ENCODE measurements at places on chromosomes 16 and 17. TPM values are rescaled to one million over a fixed set of nuclear protein-coding genes. Genes with fewer than 3 reads are reported as not detected.

GRCh38 chr17:47745037-47745380 is 12.0 kb downstream of the TBX21 start:
- peaks cover 30% of the 10 kb centered on the region for H3K27me3 ChIP-seq
- H3K36me3 ChIP-seq, result no peaks in the 10 kb centered on the region
- H3K4me1 ChIP-seq, result no peaks in the 10 kb centered on the region
- no peak overlapping the region for H3K4me3 ChIP-seq
- H3K27ac ChIP-seq, result no peak overlapping the region

- peaks cover 14% of the 10 kb centered on the region for H3K4me1 ChIP-seq
- no peak for DNase-seq
- H3K27ac ChIP-seq, result no peak overlapping the region
- no peak overlapping the region for H3K4me3 ChIP-seq
- no peaks in the 10 kb centered on the region for H3K27me3 ChIP-seq
- H3K36me3 ChIP-seq, result no peaks in the 10 kb centered on the region
Observed at GRCh38 chr17:73586275-73586832, 57.9 kb downstream of the SDK2 start.

DNA sequence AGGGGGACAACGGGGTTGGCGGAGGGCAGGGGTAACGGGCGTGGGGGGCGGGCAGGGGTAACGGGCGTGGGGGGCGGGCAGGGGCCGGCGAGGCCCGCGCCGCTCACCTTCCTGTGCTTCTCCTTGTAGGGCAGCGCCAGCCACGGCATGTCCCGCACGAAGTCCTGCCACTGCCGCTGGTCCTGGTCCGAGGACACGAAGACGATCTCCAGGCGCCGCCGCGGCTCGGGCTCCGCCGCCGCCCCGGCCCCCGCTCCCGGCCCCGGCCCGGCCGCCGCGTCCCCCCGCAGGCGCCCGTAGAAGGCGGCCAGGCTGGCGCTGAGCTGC is 401 bp downstream of the NXN start:
- H3K27me3 ChIP-seq, result peaks cover 46% of the 10 kb centered on the region
- peaks cover 10% of the 10 kb centered on the region for H3K4me1 ChIP-seq
- H3K27ac ChIP-seq, result peak overlapping the region; percentile 31
- no peak for DNase-seq
- no peaks in the 10 kb centered on the region for H3K36me3 ChIP-seq
- peak overlapping the region; percentile 26 for H3K4me3 ChIP-seq

- no peak overlapping the region for H3K4me3 ChIP-seq
- H3K27ac ChIP-seq, result no peak overlapping the region
- peaks cover 6% of the 10 kb centered on the region for H3K4me1 ChIP-seq
- H3K27me3 ChIP-seq, result no peaks in the 10 kb centered on the region
- DNase-seq, result no peak
Observed at GRCh38 chr16:8967132-8967821, 3.6 kb upstream of the USP7 start.

DNA sequence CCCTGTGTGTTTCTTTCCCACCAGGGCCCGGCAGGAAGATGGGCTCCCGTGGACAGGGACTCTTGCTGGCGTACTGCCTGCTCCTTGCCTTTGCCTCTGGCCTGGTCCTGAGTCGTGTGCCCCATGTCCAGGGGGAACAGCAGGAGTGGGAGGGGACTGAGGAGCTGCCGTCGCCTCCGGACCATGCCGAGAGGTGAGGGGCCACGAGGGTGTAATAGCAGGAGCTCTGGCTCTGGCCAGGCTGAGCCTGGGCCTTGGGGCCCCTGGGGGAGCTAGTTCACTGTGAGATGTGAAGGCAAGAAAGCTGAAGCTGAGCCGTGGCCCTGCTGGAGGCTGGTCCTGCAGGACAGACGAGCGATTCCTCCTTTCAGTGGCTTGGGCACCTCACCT is 20.0 kb downstream of the C1QTNF1 start:
- no peaks in the 10 kb centered on the region for H3K36me3 ChIP-seq
- no peaks in the 10 kb centered on the region for H3K4me1 ChIP-seq
- H3K27me3 ChIP-seq, result no peaks in the 10 kb centered on the region

- H3K36me3 ChIP-seq, result no peaks in the 10 kb centered on the region
- H3K27ac ChIP-seq, result peak overlapping the region; percentile 26
- H3K4me1 ChIP-seq, result peaks cover under 1% of the 10 kb centered on the region
- peaks cover 9% of the 10 kb centered on the region for H3K27me3 ChIP-seq
- DNase-seq, result no peak
Observed at GRCh38 chr16:68732042-68732680, 4.9 kb upstream of the CDH1 start.

GRCh38 chr16:75789237-75789636 is 62.9 kb upstream of the CPHXL start:
- H3K4me3 ChIP-seq, result no peak overlapping the region
- no peaks in the 10 kb centered on the region for H3K4me1 ChIP-seq
- H3K27me3 ChIP-seq, result peaks cover 2% of the 10 kb centered on the region
- no peak overlapping the region for H3K27ac ChIP-seq

DNA sequence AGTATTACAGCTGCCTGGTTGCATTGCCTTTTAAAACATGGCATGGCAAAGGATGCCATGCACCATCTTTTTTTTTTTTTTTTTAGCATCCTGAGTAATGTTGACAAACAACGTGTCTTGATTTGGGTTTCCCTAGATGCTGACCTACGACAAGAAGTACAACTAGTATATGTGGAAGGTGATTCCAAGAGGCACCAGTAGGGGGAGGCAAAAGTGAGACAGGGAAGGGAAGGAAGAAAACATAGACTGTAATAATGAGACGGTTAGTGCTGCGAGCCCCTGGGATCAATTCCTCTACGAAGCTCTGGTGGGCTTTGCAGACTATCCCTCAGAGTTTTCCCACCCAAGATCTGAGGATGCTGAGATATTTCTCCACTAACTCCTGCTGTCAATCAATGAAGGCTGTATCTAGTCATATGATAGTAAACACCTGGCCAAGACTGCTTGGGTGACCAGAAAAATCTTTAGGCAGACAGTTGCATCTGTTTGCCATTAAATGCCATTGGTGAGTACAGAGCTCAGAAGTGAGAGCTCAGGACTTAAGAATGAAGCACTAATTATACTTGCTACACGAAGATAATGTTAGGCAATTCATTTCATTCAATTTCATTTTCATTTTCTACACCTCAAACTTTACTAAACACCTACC is 458.6 kb upstream of the GOT2 start:
- no peaks in the 10 kb centered on the region for H3K36me3 ChIP-seq
- H3K4me3 ChIP-seq, result no peak overlapping the region
- no peak overlapping the region for H3K27ac ChIP-seq
- peak; percentile 3 for DNase-seq

DNA sequence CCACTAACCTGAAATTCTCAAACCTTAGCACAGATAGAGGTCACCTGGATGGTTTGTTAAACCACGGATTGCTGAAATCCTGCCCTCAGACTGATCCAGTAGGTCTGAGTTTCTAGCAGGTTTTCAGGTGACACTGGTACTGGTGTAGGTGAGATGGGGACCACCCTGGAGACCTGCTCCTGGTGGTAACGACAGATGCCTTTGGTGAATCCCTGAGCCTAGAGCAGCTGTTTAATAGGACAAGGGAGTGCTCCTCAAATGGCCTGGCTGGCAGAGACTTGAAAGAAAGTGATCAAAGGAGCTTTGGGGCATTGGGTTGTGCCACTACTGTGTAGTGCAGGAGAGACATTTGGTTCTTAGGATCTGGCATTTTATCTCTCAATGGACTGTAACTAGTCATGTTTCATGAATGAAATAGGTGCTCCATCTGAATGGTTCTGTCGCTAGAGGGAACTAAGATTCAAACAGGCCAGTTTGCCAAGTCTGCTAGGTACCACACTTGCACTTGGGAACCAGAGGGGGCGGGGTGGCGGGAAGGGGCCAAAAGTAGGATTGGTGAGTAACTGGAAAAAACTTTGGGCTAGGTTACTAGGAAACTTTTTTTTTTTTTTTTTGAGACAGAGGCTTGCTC is 2.9 kb upstream of the IFI35 start:
- no peaks in the 10 kb centered on the region for H3K27me3 ChIP-seq
- DNase-seq, result no peak
- H3K36me3 ChIP-seq, result peaks cover 49% of the 10 kb centered on the region
- no peak overlapping the region for H3K27ac ChIP-seq
- H3K4me1 ChIP-seq, result peaks cover 22% of the 10 kb centered on the region

GRCh38 chr16:87410968-87411367 is 18.8 kb downstream of the MAP1LC3B start:
- H3K36me3 ChIP-seq, result peaks cover 21% of the 10 kb centered on the region
- no peak overlapping the region for H3K27ac ChIP-seq
- H3K4me1 ChIP-seq, result no peaks in the 10 kb centered on the region
- no peaks in the 10 kb centered on the region for H3K27me3 ChIP-seq
- H3K4me3 ChIP-seq, result no peak overlapping the region
- no peak for DNase-seq

- H3K4me3 ChIP-seq, result no peak overlapping the region
- no peaks in the 10 kb centered on the region for H3K36me3 ChIP-seq
- peaks cover 25% of the 10 kb centered on the region for H3K4me1 ChIP-seq
- peak overlapping the region; percentile 90 for H3K27ac ChIP-seq
- H3K27me3 ChIP-seq, result no peaks in the 10 kb centered on the region
Observed at GRCh38 chr17:64457156-64457555, 8.2 kb downstream of the MILR1 start.

GRCh38 chr16:22420606-22421135 is 46.3 kb upstream of the CDR2 start:
- H3K27ac ChIP-seq, result no peak overlapping the region
- H3K36me3 ChIP-seq, result peaks cover 44% of the 10 kb centered on the region
- DNase-seq, result no peak
- no peak overlapping the region for H3K4me3 ChIP-seq

DNA sequence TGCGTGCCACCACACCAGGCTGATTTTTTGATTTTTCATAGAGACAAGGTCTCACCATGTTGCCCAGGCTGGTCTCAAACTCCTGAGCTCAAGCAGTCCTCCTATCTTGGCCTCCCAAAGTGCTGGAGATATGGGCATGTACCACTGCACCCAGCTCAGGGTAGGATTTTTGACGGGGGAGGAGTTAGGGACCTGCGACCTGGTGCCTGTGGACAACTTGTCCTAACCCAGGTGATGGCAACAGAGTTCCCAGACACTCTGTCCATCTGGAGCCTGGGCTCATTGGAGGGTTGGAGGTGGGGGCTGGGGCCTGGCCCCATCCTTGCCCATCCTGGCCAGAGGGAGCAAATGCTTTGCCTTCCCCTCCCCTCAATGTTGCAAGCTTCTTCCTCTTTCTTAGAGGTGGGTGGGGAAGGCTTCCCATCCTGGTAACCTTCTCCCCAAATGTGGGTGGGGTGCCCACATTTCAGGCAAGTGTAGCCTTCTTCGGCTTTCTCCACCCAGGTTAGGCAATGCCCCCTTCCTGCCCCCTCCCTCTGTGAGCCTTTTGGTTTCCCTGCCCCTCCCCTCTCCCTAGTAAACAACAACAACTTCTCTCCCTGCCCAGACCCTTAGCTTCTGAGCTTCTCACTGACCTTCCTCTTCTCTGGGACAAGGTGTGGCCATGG is 24.9 kb downstream of the RARA start:
- H3K36me3 ChIP-seq, result no peaks in the 10 kb centered on the region
- no peak overlapping the region for H3K4me3 ChIP-seq
- peaks cover 68% of the 10 kb centered on the region for H3K4me1 ChIP-seq
- no peak overlapping the region for H3K27ac ChIP-seq

CLEC19A gene
- total RNA-seq, result 0.05 TPM

FUS gene
- 36.5 TPM for total RNA-seq

SULT1A2 gene
- 0.66 TPM for total RNA-seq

GGT6 gene
- total RNA-seq, result 0.90 TPM
